ENCODE measurements at places on chromosomes 1 and 21.
A peak's percentile ranks its signal among the peaks of the same experiment; 100 is the strongest.

DNA sequence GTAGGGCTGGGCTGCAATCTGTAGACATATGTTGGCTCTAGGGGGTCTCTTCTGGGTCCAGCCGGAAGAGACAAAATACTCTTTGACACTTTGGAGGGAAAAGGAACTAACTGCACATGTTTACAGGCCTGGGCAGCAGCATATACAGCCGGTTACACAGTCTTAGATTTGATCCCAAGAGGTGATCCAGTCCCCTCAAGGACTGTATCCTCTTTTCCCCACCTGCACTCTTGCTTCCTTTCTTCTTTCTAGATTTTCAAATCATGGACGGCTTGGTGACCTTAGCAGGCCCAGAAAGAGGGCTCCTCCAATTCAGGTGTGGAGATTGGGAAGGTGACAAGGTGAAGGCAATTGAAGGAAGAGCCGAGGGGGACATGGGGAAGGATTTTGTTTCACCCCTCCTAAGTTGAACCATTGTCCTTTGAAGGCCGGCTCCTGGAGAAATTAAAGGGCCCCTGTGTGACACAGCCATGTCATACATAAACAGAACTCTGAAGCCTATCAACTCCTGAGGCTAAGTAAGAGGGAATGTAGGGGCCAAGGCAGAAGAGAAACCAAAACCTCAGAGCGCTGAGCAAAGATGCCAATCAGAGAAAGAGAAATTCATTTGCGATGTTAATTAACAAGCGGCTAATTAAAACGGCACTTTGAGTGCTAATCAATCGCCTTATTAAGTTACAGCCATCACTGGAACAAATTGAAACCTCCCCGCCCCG is 5.9 kb upstream of the BARHL2 start:
- no peak for DNase-seq

GRCh38 chr1:233909195-233909594 is 4.7 kb downstream of the SLC35F3 start:
- peak; percentile 46 for DNase-seq

DNA sequence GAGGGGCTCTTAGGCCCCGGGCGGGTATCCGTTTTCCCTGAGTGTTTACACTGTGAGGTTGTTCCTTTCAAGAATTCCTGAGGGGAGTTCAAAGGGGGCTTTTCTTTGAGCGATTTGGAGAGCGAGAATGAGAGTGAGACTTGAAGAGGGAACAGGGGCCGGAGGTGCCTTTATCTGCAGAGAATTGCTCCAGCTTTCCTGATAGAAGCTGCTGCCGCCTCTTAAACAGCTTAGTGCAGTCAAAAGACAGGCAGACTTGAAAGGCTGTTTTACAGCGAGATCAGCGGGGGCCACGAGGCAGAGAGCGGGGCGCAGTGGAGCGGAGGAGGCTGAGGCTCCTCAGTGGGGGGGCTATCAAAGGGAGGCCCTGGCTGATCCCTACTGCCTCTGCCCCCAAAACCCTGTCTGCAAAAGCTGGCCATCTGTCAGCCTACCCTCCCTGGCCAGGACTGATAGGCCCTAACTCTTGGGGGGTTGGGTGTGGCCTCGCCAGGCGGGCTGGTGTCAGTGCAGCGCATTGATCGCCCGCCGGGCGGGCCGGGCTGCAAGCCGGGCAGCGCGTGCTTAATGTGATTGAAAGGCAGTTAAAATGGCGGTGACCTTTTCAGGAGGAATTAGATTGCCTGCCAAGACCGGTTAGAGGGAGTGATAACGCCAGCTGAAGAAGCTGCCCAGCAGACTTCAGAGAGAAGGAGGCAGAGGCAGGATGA is 36.4 kb downstream of the TMEM53 start:
- no peak for DNase-seq

- no peak for DNase-seq
Measured at GRCh38 chr1:226875641-226876295, 5.4 kb downstream of the PSEN2 start.

GRCh38 chr1:209823143-209824041 is 4.4 kb upstream of the UTP25 start:
- peak; percentile 67 for DNase-seq

GRCh38 chr1:92430030-92430429 is 56.7 kb downstream of the GFI1 start:
- DNase-seq = no peak

DNA sequence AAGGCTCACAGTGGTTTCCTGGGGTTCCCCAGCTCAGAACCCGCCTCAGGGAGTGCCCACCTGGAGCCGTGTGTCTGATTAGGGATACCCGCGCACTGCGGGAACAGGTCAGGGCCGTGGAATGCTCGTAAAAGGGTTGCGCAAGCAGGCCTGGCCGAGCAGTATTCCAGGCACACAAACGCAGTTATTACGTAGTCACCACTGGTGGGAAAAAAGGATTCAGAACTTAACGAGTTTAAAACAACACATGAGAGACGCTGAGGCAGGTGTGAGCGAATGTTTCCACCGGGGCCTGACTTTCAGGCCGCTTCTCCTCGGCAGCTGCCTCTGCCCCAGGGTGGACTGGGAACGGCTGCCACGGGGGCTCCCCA is 18.2 kb downstream of the PLCH2 start:
- DNase-seq = peak; percentile 25

GRCh38 chr1:153490272-153491051 is 30.0 kb upstream of the S100A7 start:
- DNase-seq = peak; percentile 66

DNA sequence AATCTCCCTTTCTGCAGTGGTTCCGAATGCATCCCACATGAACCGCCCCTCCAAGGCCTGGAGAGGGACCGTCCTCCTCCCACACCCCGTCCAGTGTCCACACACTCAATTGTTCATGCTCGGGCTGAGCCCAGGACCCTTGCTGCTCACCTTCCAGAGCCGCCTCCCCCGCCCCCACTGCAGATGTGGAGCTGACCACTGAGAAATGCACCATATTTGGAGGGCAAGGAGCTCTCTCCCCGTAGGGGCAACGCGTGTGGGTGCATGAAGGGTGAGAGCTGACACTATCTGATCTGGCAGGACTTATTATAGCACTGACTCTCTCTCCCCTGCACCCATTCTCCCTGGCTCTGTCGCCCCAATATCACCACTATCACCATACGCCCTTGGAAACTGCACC is 4.0 kb upstream of the S100A3 start:
- no peak for DNase-seq

- no peak for DNase-seq
Measured at GRCh38 chr1:166066107-166066506, 100.7 kb downstream of the FAM78B start.

DNA sequence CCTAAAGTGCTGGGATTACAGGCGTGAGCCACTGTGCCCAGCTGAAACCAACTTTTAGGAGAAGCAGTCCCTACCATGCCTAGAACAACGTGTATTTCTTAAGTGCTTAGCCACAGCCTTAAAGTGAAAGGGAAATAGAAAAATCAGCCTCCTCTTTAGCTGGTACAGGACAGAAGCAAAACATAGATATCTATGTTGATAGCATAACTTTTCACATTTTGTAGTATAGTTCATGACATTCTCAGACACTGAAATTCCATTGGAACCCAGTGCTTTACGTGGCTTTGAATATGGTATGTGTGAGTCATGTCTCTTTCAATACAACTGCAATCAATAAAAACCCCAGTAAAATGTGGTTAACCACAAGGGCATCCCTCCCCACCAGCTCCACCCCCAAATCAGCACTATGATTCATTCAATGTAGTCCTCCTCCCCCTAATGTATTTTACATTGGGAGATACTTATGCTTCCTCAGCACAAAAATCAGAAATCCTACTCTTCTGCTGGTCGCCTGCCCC is 32.1 kb downstream of the TGFB2 start:
- peak; percentile 95 for DNase-seq

DNA sequence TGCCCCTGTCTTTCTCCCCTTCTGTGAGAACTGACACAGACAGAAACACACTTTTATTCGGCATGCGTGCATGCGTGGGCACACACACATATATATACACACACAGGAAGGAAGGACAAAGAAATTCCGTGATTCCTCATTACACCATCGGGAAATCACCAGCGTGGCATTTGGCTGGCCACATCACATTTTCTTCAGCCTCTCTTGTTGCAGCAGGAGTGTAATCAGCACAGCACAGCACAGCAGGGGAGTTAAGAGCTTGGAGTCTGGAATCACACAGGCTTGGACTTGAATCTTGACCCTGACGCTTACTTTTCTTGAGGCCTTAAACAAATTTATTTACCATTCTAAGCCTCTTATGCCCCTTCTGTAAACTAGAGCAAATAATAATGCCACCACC is 45.3 kb upstream of the EPHA8 start:
- no peak for DNase-seq

- DNase-seq = no peak
Measured at GRCh38 chr1:199109160-199109559, 470.3 kb downstream of the PTPRC start.

DNA sequence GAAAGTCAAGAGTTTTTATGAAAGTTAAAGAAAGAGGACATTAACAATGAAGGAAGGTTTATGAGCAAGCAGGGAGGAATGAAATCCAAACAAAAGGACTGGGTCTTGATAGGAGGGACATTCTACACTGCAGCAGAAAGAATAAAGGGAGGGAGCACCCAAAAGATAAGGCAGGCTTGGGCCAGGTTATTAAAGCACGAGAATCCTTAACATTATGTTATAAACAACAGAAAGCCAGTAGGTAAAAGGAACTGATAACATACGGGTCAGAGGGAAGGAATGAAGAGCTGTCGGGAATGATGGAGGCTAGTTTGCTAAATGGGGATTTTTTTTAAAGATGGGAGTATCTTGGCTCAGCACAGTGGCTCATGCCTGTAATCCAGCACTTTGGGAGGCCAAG is 19.4 kb downstream of the LPGAT1 start:
- DNase-seq = no peak

- DNase-seq = no peak
Measured at GRCh38 chr21:23890652-23891051, 1716.6 kb downstream of the MRPL39 start.

- DNase-seq = no peak
Measured at GRCh38 chr1:111998332-111998731, 8.9 kb upstream of the KCND3 start.

- DNase-seq = no peak
Measured at GRCh38 chr1:175363031-175363430, 170.5 kb upstream of the KIAA0040 start.

DNA sequence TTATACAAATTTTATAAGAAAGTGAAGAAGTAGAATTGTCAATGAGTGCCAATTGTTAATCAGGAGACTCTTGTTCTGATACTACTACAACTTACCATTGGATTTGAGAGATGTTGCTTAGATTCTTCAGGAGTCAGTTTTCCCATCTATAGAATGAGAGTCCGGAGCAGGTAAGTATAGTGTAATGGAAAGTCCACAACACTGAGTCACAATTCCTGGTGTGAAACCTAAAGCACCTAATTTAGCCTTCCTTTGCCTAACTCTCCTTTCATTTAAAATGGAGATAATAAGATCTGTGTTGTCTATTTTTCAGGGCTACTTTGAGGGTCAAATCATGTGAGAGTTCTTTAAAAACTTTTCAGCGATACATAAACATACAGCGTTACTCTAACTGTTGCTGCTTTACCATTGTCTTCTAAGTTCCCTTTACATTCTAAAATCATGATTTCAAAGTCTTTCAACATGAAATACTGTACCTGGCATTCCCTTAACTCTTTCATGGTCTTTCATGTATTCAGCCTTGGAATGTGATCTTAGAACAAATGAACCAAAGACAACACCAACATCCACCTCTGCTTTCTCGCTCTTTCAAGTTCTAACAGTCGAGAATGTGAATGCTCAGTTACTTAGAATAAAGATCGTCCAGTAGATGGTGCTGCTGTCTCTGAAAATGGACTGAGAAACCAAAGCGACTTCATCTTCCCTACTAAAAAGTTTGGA is 90.9 kb downstream of the SLC30A10 start:
- peak; percentile 16 for DNase-seq

GRCh38 chr1:109894823-109895719 is 15.6 kb upstream of the CSF1 start:
- DNase-seq = no peak

DNA sequence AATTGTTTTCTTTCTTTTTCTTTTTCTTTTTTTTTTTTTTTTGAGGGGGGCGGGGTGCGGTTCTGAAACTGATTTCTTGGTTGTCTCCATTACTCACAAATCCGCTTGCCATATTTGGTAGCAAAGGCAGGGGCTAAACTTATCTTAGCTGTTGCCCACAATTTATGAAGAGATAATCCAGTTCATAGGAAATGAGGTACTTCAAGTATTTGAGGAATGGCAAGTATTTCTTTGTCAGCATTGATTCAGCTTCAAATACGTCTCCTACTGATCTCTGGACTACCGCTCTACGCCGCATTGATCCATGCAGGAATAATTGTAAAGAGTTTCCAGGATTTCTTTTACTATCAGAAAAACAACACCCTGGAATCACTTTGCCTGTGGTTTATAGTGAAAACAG is 289.2 kb upstream of the DPYD start:
- peak; percentile 62 for DNase-seq
